ENCODE measurements at places on chromosomes 7 and 10.

DNA sequence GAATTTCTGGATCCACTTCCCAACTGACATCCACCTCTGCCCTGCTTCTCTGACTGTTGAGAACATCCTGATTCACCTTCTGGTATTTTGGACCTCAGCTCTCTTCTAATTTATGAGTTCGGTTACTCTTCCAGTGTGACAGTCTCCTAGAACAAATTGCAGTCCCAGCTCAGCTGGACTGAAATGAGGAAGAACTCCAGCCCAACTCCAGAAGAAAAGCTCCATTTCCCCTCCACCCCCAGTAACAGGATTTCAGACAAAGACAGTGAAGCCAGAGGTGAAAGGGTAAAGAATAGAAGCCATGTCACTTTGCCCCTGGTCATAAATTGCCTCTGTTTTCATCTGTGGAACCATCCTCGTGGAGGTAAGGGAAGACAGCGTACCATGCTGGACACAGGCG lies 26.2 kb upstream of the INHBA start:
- no peak for DNase-seq

GRCh38 chr7:117837841-117838240 lies 35.4 kb downstream of the CTTNBP2 start:
- no peak for DNase-seq

- no peak for DNase-seq
Measured at GRCh38 chr7:86844608-86845007, 200.9 kb downstream of the GRM3 start.

DNA sequence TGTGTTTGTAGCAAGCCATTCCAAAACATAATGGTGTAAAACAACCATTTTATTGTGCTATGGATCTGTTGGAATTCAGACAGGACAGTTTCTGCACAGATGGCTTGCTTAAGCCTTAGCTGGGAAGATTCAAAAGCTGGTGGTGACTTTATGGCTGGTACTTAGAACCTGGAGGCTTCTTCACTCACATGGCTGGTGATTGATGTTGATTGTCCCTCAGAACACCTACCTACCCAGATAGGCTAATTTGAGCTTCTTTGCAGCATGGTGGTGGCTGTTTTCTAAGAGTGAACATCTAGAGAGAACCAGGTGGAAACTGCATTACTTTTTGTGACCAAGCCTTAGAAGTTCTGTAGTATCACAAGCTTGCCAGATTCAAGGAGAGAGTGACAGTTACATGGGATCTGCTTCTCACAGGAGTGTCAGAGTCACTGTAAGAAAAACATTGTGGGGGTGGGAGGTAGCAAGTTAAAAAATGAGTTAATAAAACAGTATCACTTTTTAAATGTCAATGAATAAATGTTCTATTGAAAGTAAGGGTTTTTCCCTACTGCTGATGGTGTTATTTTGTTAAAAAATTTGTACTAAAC lies 7.1 kb downstream of the R3HCC1L start:
- no peak for DNase-seq

GRCh38 chr7:135160858-135161653 lies 9.5 kb downstream of the CYREN start:
- no peak for DNase-seq

- peak; percentile 18 for DNase-seq
Measured at GRCh38 chr7:140342727-140343514, 55.4 kb downstream of the SLC37A3 start.

- peak; percentile 91 for DNase-seq
Measured at GRCh38 chr7:92763636-92764423, 72.5 kb downstream of the CDK6 start.

DNA sequence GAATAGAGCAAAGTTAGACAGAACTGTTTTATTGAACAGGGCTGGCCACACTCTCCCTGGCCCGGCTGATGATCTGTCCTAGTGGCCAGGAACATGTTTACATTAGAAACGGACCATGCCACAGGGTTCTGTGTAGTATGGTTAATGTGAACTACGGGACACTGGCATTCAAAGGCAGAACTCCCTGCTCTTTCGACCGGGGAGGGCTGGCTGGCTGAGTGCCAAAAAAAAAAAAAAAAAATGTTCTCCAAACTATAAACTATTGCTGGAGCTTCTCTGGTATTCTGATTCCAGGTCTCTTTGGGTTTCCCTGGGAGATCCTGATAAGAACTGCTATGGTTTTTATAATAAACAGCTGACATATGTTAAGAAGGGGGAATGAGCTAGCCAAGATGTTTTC lies 1262.6 kb upstream of the SORCS1 start:
- no peak for DNase-seq

DNA sequence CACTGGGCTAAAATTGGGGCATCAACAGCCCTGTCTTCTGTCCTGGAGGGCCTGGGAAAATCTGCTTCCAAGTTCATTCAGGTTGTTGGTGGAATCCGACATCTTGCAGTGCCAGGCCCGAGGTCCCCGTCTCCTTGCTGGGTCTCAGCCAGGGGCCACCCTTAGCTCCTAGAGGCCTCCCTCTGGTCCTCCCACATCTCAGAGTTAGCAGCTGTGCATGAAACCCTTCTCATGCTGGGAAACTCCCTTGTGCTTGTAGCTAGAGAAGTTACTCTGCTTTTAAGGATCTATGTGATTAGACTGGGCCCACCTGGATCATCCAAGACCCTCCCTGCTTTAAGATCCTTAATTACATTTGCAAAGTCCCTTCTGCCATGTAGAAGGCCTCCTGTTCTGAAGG lies 15.3 kb downstream of the HIP1 start:
- no peak for DNase-seq

DNA sequence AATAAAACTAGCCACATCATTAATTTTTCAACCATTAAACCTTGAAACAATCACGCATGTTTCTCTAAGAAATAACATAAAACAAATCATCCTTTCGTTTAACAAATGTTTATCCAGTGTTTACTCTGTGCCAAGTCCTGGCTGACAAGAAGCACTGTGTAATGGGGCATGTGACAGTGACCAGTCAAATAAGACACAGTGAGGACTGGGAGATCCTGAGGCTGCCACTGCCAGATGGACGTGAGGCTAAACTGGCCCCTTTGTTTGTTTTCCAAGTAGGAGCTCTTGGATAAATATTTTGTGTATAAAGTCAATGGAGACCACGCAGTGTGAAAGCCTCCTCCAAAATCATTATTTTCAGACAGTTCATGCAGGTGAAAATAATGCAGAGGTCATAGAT lies 626.2 kb downstream of the SUGCT start:
- no peak for DNase-seq

GRCh38 chr10:32961895-32962369 lies 3.9 kb upstream of the ITGB1 start:
- peak; percentile 90 for DNase-seq

DNA sequence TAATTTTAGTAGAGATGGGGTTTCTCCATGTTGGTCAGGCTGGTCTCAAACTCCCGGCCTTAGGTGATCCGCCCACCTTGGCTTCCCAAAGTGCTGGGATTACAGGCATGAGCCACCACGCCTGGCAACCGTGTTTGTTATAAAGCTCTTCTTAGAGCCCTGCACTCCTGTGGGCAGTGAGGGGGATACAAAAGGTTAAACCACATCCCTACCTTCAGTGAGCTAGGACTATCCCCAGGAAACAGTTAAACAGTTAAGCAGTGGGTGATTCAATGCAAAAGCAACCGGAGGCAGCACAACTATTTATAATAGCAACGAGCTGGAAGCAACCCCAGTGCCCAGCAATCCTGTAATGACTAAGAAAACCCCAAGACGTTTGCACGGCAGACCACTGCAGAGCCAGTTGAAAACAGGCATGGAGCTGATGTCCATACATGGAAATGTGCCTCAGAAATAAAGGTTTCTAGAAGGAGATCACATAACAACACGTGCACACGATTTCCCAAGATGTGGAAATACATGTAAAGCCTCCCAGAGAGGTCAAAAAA lies 107.2 kb upstream of the LYZL2 start:
- DNase-seq, result peak; percentile 100

DNA sequence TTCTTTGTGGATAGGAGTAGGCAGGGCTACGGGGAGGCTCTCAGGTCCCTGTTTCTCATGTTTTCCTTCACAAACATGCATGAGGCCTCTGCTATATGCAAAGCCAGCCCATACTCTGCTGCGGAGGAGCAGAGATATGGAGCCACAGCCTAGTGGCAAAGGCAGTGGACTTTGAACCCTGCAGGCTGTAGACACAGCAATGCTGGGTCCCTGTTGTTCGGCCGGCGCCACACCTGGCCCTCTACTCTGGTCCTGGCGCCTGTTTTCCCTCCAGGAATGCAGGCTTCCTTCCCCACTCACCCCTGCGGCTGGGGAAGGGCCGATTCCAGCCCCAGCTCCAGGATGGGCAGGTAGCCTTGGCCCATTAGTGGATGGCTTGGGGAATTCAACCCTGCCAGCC lies 11.5 kb downstream of the CLRN3 start:
- DNase-seq, result no peak

- DNase-seq, result peak; percentile 98
Measured at GRCh38 chr7:124072603-124073309, 39.9 kb upstream of the TMEM229A start.

DNA sequence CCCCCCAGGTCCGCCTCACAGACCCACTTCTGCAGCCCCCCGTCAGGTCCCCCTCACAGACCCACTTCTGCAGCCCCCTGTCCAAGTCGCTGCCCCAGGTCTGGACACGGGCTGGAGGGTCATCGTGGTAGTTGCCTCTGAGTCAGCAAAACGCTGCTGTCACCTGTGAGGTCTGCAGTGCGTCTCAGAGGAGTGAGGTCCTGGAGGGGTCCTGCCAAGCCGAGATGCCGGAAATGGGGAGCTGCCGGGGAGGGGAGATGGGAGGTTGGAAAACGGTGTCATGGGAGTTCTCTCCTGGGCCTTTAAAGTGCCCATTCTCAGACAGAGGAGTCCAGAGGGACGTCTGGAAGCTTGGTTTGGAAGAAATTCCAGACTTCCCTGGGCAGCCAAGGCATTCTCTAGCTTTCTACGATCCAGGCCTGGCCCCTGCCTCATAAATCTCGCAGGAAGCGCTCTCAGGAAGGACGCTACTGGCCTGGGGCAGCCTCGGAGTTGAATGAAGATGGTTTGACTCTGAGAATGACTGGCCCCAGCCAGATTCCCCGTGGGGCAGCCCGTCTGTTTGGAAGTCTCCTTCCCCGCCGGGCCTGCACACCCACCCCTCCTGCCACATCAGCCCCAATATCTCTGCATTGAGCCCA lies 38.7 kb downstream of the CALML3 start:
- no peak for DNase-seq

GRCh38 chr10:130358981-130359650 lies 222.9 kb downstream of the GLRX3 start:
- no peak for DNase-seq

- DNase-seq, result no peak
Measured at GRCh38 chr10:126521399-126521798, 133.1 kb upstream of the ADAM12 start.

DNA sequence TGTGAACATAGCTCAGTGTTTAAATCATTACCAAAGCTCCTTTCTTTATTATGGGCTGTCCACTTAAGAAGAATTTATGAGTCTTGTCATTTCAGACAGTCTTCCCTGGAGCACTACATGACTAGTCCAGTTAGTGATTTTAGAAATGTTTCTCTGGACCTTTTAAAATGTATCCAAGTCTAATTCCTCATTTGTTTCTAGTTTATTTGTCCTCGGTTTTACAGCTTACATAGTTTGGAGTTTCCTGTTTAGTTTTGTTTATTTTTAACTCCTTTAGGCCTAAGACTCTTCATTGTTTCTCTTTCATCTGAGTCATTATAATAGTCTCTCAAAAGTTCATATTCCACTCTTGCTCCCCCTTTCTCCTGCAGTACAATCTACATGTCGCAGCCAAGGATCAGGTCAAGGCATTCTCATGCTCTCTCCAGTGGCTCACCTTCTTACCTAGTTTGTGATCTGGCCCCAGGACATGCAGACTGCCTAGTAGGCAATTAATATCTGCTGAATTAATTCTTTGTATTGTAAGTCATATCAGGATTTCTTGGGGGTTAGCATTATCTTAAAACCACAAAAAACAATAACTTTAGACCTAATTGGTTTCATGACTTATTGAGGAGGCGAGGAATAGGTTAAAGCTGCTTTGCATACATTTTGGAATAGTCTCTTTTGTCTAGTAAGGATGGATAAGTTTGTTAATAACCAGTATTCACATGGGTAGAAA lies 93.8 kb downstream of the MAPK8 start:
- peak; percentile 72 for DNase-seq

DNA sequence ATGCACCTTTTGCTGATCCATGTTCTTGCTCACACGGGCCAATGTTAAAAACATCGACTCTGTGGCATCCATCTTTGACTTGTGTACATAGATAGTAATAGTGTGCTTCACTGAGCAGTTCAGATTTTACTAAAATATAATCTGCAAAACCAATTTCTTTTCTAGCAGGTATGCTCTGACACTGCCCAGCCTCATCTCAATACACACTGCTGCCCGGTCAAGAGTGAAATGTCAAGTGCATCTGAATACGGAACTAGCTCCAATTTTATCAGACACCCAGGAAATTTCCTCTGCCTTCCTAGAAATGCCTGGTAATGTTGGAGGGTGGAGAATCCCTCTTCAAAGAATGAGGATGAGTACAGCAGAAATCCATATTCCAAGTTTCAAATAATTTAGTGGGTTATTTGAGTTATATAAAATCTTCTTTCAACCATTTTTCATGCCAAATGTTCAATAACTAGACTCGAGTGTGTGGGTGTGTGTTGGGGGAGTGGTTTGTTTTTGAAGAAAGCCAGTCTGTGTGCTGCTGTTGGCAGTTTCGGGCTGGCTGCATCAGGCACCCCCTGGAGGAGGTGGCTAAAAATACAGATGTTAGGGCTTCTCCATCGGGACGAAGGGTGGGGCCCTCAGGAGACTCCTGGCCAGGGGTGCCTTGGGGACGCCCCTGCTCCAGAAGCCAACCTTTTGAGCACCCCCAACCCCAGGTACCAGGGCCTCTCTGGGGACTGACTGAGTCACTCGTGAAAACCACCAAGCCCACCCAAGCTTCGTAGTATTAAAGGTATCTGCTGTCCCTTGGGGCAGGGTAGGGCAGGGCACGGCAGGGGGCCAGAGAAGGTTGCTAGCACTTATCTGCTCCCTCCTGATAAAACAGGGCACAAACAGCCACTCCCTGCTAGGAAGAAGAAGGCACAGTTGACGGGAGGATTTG lies 15.4 kb downstream of the CTBP2 start:
- DNase-seq, result peak; percentile 63

DNA sequence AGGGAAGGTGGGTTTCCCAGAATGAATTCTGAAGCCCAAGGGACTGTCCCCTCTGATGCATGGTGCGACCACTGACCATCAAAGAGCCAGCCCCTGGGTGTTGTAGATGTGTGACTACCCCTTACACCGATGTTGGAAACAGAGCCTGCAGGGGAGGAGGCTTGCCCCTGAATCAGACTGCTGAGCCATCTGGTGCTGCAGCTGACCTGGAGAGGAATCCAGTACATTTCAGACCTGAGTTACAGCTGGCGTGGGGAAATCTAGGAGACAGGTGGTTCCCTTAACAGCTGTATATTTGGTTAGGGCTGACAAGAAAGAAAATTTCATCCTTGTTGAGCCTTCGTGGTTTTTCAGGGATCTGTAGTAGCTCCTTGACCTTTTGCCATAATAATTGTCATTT lies 195.5 kb downstream of the CELF2 start:
- DNase-seq, result no peak

- no peak for DNase-seq
Measured at GRCh38 chr7:98110249-98111022, 3.8 kb downstream of the LMTK2 start.

GRCh38 chr10:32687546-32687945 lies 241.6 kb downstream of the CCDC7 start:
- DNase-seq, result no peak

GRCh38 chr10:89371079-89371478 lies 6.8 kb upstream of the IFIT1B start:
- DNase-seq, result no peak

- no peak for DNase-seq
Measured at GRCh38 chr10:59857921-59858320, 48.4 kb downstream of the CCDC6 start.
